ENCODE measurements at places on chromosomes 12 and 14.

GRCh38 chr12:113290506-113290905, 44.4 kb downstream of the SLC8B1 start:
- DNase-seq = no peak

GRCh38 chr14:64554556-64554955, 4.8 kb downstream of the PPP1R36 start:
- DNase-seq = no peak

- peak; percentile 20 for DNase-seq
These were observed 26.8 kb downstream of the KLRK1 start for GRCh38 chr12:10362828-10363657.

DNA sequence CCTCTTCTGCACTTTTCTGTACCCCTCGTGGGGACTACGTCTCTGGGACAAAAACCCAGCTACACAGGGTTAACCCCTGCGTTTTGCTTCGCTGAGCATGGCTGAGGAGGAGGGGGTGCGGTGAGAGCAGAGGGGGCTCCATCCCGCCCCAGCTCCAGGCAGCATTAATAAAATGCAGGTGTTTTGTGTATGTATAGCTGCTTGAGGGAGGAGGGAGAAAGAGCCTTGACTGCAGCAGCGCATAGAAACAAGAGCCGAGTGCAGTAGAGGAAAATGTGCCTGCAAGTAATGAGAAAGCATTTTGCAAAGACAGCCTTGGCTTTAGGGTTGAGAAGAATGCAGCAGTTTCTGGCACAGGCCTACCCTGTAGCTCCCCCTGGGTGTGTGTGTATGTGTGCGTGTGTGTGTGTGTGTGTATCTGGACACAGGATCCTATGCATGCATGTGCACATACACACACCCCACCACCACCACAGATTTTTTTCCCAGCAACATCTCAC, 103.9 kb downstream of the ZFP36L1 start:
- DNase-seq = no peak

DNA sequence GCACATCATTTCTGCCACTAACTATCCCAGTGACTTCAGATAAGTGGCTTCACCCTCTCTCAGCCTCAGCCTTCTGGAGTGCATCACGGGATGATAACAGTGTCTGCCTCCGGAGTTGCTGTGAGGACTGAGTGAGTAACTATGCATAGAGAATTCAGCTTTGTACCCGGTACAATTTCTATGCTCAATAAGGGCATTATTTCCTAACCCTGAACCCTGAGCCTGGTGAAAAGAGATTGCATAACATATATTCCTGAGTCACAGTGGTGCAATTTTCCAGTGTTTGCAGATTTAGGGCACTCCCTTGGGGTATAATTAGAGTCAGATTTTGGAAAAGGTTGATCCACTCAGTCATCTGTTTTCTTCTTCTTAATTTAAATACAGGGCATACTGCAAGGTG, 181.1 kb downstream of the PTPN11 start:
- no peak for DNase-seq

- no peak for DNase-seq
These were observed 51.2 kb downstream of the SMIM41 start for GRCh38 chr12:52130711-52131110.

DNA sequence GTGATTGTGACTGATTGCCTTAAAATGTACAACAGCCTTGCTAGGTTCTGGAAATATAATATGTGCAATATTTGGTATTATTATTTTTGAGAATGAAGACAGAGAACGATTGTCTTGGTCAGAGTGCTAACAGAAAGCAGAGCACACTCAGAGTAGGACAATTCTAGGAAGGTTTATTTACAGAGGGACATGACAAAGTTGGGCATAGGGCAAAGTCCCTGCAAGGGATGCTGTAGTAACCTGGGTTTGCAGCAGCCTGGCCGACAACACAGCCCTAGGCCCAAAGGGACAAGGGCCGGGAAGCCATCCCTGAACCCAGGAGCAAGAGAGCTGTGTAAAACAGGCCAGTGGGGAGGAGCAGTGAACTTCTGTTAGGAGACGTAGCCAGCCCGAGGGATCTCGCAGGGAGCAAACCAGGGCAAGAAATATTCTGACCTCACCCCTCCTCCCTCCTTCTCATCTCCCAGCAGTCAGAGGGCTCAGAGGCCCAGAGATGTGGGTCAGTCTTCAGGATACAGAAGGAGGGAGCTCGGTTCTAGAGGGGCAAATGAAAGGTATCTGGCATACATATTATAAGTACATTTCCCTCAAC, 51.0 kb upstream of the FERMT2 start:
- no peak for DNase-seq

DNA sequence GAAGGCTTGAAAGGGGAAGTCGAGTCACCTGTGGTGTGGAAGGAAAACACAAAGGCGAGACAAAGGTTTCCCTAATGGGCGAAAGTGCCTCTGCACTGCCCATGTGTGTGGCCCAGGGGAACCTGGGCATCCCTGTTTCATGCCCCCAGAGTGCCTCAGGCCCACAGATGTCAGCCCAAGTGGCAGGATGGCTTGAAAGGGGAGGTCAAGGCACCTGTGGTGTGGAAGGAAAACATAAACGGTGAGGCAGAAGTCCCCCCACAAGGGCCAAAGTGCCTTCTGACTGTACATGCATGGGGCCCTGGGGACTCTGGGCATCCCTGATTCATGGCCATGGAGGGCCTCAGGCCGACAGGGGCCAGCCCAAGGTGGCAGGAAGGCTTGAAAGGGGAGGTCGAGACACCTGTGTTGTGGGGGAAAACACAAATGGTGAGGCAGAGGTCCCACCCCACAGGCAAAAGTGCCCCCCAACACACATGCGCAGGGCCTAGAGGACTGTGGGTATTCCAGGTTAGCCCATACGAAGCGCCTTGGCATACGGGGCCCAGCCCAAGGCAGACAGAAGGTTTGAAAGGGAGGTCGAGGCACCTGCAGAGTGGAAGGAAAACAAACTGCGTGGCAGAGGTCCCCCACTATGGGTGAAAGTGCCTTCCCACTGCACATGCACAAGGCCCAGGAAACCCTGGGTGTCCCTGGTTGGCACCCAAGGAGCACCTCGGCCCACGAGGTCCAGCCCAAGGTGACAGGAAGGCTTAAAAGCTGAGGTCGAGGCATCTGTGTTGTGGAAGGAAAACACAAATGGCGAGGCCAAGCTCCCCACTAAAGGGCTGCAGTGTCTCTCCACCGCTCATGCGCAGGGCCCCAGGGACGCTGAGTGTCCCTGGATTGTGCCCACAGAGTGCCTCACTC, 382.3 kb downstream of the ALG10 start:
- DNase-seq = no peak

GRCh38 chr12:112543751-112544150, 125.0 kb downstream of the PTPN11 start:
- peak; percentile 72 for DNase-seq

GRCh38 chr12:76713130-76713529, 50.8 kb upstream of the ZDHHC17 start:
- no peak for DNase-seq

- no peak for DNase-seq
These were observed 940 bp downstream of the MOAP1 start for GRCh38 chr14:93183596-93184317.

DNA sequence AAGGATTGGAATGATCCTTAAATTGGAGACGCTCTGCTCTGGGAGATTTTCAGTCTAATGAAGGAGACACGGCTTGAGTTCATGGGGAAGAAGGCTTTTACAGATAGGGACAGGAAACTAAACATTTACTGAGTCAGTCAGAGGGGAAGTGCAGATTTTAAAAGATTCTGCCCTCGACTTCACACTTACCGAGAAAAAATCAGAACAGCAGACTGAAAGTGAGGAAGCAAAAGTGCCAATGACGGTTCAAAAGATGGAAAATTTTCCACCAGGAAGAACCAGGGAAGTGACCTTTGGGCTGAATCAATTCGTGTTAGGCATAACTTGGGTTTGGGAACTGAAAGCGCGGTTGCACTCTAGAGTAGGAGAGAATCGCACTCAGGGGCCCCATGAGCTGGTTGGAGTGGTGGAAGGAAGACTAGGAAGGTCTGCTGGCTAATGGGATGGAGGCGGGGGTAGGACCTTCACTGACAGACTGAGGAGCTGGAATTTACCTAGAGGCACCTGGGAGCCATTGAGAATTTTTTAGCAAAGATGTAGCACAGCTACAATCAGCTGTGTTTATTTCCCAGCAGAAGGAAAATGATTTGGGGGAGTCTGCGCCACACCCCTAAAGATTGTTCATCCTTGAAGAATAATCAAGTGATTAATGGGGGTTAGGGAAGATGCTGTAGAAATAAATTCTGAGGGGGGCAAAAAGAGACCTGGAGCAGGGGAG, 1.2 kb downstream of the KCNK13 start:
- peak; percentile 35 for DNase-seq

DNA sequence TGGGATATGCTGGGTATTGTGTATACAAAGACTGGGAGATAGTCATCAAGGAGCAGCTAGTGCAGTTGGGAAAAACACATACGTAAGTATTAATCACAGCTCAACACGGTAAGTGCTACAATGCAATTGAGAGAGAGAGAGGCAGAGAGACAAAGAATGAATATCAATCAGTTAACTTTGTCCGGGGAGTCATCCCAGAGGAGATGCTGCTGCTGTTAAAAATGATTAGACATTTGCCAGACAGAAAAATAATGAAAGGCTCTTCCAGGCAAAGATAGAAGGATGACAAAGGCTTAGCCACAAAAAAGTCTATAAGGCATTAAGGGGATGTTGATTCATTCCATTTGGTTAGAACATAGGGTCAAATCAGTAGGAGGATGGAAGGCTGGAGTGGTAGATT, 45.1 kb downstream of the AKAP6 start:
- no peak for DNase-seq

GRCh38 chr12:92301356-92301755, 155.7 kb upstream of the BTG1 start:
- no peak for DNase-seq

DNA sequence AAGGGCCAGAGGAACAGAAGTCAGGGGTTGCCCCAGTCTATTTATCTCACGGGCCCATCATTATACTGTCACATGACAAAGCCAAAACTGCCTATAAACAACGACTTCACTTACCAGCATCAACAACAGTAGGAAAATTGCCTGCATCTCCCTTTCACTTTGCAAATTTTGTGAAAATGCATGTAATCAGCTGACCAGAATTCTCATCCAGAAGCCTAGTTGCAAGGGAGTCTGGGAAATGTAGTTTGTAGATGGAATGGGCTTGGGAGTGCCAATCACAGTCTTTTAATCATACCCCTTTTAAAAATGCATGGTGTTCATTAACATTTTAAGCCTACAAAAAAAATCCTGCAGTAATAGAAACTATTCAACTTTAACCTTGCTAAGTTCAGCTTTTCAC, 369.3 kb upstream of the TMPO start:
- DNase-seq = no peak

DNA sequence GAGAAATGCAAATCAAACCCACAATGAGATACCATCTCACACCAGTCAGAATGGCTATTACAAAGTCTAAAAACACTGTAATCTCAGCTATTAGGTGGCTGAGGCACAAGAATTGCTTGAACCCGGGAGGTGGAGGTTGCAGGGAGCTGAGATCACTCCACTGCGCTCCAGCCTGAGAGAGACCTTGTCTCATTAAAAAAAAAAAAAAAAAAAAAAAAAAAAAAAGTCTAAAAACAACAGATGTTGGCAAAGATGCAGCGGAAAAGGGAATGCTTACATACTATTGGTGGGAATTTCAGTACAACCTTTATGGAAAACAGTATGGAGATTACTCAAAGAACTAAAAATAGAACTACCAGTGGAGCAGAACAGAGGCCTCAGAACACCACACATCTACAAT, 19.0 kb upstream of the ATF7 start:
- no peak for DNase-seq

DNA sequence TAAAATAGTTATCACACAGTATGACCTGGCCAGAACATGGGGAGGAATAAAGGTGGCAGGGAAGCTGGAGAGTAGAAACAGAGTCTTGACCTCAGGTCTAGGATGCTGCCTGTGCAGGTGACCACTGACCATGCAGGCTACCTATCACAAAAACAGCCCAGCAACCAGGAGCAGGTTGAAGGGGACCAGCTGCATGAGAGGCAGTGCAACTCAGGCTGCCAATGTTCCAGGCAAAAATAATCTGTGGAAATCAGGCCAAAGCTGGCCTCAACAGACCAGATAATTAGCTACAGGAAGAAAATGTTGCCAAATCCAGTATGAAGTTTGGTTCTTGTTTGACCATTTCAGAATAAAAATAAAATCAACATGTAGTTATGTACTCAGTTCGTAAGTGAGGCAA, 72.6 kb downstream of the PDE6H start:
- DNase-seq = no peak

DNA sequence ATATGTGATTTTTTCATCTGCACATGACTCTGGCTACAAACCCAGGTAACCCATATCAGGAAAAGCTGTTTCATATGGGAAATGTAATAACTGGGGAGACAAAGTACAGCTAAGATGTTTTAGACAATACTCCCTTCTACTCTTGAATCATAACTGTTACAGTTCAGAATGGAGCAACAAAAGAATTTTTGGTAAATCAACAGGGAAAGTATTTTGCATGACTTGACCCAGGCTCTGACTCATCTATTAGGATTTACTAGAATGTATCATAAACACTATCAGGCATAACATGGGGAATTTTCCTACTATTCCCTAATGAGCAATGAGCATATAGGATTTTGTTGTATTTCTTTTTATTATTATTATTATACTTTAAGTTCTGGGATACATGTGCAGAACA, 553.0 kb downstream of the SLC16A7 start:
- DNase-seq = no peak

DNA sequence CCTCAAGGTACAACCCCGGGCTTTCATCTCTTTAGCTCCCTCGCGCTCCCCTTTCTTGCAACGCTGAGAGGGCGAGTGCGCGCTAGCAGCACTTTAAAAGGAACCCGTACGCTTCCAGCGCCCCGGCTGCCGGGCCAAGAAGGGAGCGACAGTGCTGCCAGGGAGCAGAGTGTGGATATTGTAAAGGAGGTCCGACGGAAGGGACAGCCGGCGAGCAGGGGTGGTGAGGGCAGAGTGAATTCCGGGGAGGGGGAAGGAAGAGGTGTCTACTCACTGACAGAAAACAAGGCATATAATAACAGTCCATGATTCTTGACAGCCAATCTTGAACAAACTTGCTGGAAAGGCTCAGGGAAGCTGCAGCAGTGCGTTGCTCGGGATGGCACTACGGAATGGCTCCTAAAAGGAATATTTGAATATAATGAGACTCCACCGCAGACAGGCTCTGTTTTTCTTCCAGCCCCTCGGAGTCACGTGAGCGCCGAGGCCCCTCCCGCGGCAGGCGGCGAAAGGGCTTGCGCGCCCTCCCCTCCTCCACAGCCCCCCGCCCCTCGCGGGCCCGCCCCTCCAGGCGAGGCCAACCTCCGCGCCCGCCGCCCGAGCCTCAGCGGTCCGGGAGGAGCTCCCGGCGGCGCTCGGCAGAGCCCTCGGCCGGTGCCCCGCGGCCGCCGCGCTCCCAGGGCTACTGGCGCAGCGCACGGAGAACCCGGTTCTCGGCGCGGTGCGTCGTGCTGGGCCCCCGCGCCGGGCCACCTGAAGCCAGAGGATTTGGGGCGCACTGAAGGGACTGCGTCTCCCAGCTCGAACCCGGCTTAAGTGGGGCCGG, 3.4 kb downstream of the BMP4 start:
- peak; percentile 37 for DNase-seq

DNA sequence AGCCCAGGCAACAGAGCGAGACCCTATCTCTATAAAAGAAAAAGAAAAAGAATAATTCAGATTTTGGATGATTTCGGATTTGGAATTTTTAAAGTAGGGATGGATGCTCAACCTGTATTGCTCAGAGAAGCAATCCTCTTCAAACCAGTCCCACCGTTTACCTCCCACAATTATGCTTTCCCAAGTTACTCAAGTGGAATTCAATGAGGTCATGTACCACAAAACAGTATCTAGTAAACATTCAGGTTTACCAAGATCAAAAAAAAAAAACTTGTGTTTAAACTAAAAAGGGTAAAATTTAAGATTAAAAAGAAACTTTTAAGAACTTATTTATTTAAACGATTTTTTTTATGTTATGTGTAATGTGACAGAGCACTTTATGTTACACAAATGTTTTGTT, 2.5 kb downstream of the KDM5A start:
- DNase-seq = no peak

Measured in pons (tissue), 1 donor.